Midbrain (tissue), 1 donor: ENCODE measurements at places on chromosomes 12 and 14.

DNA sequence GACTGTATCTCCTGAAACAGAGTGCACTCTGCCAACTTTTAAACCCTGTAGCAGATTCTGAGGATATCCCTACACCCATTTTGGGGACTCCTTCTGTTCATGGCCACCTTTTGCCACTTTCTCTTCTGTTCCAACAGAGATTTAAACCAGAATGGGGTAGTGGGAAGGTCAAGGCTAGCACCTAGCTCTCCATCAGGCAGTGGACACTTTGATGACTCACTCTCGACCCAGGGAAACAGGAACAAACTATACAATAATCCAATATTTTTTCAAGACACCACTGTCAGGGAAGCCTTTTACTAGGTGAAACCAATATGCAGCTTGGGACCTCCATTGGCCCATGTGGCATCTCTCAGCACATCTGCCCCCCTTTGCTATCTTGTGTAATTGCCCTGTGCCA, 103.6 kb downstream of the DAAM1 start:
- no peak for DNase-seq

GRCh38 chr14:76514213-76514998, 138.5 kb downstream of the ESRRB start:
- no peak for DNase-seq

GRCh38 chr12:28164644-28165275, 25.5 kb upstream of the CCDC91 start:
- no peak for DNase-seq

- DNase-seq: no peak
These were observed 365.9 kb upstream of the NOVA1 start for GRCh38 chr14:26963711-26964110.

DNA sequence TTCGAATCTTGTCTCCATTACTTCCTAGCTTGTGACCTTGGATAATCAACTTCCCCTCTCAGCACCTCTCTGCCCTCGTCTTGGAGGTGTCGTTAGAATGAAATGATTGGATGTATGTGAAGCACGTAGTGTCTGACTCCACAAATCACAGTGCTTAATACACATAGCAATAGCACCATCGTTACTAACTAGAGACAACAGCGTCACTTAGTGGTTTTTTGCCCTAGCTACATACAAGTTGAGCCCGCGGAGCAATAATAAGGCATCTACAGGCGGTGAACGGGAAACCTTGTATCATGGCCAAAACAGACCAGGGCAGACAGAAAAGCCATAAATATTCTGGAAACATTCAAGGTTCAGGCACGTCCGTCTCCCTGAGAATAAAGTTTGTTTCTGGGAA, 154.9 kb downstream of the ASCL4 start:
- peak; percentile 4 for DNase-seq

- no peak for DNase-seq
These were observed 15.9 kb downstream of the FAM181A start for GRCh38 chr14:93943052-93943451.

DNA sequence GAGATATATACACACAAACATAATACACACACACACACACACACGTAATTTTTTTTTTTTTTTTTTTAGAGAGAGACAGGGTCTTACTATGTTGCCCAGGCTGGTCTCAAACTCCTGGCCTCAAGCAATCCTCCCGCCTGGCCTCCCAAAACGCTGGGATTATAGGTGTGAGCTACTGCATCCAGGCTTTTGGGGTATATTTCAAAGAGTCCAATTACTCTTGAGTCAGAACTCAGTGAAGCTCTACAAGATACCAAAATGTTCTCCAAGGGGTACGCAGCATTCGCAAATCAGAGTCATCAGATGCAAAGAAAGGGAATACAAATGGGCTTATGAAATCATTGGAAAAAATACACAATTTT, 54.0 kb downstream of the PHLDA1 start:
- DNase-seq: no peak

DNA sequence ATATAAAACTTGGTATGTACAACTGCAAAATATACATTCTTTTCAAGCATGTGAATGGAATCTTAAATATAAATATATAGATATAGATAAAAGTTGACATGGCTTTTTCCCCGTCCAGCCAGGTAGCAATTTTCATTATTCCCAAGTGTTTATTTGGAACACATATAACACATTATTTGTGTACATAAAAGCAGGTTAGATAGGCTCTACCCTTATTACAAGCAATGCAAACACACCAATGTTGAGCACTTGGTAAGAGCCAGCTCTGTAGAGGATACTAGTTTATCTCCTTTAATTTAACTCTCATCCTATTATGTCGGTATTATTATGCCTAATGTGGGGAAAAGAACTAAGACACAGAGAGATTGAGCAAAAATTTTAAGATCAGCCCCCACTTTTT, 7.0 kb upstream of the INSM2 start:
- DNase-seq: no peak

- no peak for DNase-seq
These were observed 123.6 kb upstream of the SLC16A7 start for GRCh38 chr12:59472273-59472672.

DNA sequence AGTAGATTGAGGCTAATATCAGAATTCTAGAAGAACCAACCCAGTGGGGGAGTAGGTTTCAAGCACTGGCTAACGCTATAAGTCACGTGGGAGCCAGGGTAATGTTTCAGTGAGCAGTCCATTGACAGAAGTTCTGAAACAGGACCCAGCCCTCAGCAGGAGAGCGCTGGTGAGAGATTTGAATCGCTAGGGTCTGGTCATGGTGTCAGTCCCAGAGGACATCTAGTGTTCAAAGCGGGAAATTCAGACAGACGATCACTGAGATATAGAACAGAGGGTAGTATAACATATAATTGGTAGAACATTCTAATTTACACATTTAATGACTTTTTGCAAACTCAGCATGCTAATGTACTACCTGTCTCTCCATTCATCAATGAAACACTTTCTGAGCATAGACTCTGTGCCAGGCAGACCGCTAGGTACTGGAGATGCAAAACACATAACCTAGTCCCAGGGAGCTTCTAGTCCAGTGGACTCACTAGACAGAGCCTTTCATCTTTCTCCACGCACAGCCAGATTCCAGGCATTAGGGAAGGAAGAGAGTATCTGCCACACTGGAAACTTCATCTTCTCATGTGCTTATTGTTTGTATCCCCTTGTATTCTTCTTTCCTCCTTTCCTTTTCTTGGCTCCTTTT, 35.4 kb upstream of the RNASE3 start:
- peak; percentile 85 for DNase-seq

- no peak for DNase-seq
These were observed 2.7 kb upstream of the CRIP2 start for GRCh38 chr14:105471823-105472485.
